ENCODE measurements at places on chromosomes 3 and 15.
A peak's percentile ranks its signal among the peaks of the same experiment; 100 is the strongest.

- H3K4me3 ChIP-seq = no peak overlapping the region
- H3K36me3 ChIP-seq = no peaks in the 10 kb centered on the region
- DNase-seq = no peak
- no peaks in the 10 kb centered on the region for H3K27me3 ChIP-seq
- no peaks in the 10 kb centered on the region for H3K4me1 ChIP-seq
Observed at GRCh38 chr3:144403040-144403457, 431.4 kb downstream of the DIPK2A start.

DNA sequence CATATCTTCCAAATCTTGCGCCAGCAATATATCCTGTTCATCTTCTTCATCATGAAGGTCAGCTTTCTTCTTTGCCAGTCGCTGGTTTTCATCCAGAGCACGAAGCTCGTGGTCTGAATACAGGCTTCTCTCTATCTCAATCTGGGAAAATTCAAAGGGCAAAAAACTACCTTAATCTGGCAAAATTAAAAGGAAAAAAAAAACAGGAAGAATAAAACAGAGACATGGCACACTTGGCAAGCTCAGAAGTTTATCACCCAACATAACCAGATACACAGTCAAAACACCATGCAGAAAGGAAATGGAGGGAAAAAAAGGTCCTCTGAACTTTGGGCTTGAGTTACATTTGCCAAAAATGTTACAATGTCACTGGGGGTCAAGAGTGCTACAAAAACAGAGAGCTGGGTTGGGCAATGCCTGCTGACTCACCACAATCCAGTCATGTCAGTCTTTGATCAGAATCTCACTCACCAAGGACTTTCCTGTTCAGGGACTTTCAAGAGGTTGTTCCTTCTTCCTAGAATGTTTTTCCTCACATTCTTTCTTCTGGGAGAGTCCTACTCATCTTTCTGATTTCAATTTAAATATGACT is 1.5 kb downstream of the MRPL46 start:
- peaks cover 37% of the 10 kb centered on the region for H3K36me3 ChIP-seq
- H3K4me1 ChIP-seq = no peaks in the 10 kb centered on the region
- no peaks in the 10 kb centered on the region for H3K27me3 ChIP-seq
- H3K4me3 ChIP-seq = no peak overlapping the region

GRCh38 chr15:90845201-90845949 is 23.0 kb upstream of the FURIN start:
- H3K27ac ChIP-seq = no peak overlapping the region
- DNase-seq = no peak
- H3K4me1 ChIP-seq = no peaks in the 10 kb centered on the region

GRCh38 chr3:16335772-16336645 is 71.0 kb downstream of the OXNAD1 start:
- H3K27ac ChIP-seq = no peak overlapping the region
- no peaks in the 10 kb centered on the region for H3K27me3 ChIP-seq
- no peak overlapping the region for H3K4me3 ChIP-seq
- no peak for DNase-seq

- H3K4me1 ChIP-seq = no peaks in the 10 kb centered on the region
- peak overlapping the region; percentile 66 for H3K27ac ChIP-seq
- H3K27me3 ChIP-seq = peaks cover 15% of the 10 kb centered on the region
- no peak for DNase-seq
- peak overlapping the region; percentile 57 for H3K4me3 ChIP-seq
Observed at GRCh38 chr3:192918275-192918588, 576 bp upstream of the MB21D2 start.

DNA sequence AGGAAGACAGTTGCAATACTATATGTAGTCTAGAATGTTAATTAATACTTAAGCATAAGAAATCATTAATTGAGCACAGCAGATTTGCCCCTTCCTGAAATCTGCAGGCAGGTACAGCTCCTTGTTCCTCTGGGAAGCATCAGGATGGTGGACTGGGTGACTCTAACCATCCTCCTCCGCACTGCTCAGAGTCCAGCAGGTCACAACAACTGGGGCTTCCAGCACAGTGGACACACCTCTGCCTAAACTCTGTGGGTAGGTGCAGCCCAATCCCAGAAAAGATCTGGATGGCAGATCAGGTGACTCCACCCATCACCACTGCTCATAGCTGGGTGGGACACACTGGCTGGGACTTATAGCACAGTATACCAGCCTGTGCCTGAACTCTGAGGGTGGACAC is 189.9 kb upstream of the TMCO5A start:
- no peak for DNase-seq
- H3K4me3 ChIP-seq = no peak overlapping the region
- no peaks in the 10 kb centered on the region for H3K27me3 ChIP-seq
- H3K27ac ChIP-seq = no peak overlapping the region
- H3K4me1 ChIP-seq = no peaks in the 10 kb centered on the region
- H3K36me3 ChIP-seq = no peaks in the 10 kb centered on the region

GRCh38 chr3:69781593-69781992 is 42.3 kb downstream of the MITF start:
- no peaks in the 10 kb centered on the region for H3K36me3 ChIP-seq
- no peak overlapping the region for H3K4me3 ChIP-seq
- H3K27ac ChIP-seq = no peak overlapping the region
- no peak for DNase-seq

DNA sequence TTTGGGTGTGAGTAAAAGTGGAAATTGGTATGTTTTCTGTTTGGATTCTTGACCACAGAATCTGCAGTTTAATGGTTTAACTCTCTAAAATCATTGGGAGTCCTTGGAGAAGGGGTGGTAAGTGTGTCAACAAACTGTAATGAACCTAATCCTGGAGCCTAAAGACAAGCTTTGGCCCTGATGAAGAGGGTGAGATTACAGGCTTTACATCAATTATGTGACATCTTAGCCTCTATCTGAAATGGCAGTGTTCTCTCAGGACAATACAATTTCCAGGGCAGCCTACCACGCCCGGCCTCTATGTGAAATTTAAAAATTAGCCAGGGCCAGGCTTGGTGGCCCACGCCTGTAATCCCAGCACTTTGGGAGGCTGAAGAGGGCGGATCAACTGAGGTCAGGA is 4.3 kb upstream of the PKM start:
- H3K27ac ChIP-seq = no peak overlapping the region
- DNase-seq = no peak
- H3K4me1 ChIP-seq = peaks cover 2% of the 10 kb centered on the region
- no peak overlapping the region for H3K4me3 ChIP-seq

DNA sequence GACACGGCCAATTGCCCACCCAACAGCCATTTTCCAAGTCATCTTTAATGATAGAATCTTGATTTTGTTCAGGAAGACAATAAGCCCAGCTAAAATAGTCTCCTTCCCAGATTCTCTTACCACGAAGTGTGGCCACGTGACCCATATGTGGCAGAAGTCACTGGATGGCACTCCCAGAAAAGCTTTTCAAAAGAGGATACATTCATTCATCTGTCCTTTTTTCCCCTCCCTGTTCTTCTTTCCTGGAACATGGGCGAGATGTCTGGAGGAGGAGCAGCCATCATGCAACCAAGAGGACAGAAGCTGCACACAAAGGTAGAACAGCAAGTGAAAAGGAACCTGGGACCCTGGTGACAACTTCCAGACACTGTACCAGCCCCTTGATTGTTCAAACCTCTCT is 174.7 kb downstream of the UACA start:
- no peaks in the 10 kb centered on the region for H3K4me1 ChIP-seq
- no peaks in the 10 kb centered on the region for H3K36me3 ChIP-seq
- no peaks in the 10 kb centered on the region for H3K27me3 ChIP-seq
- DNase-seq = no peak
- H3K4me3 ChIP-seq = no peak overlapping the region
- H3K27ac ChIP-seq = no peak overlapping the region

DNA sequence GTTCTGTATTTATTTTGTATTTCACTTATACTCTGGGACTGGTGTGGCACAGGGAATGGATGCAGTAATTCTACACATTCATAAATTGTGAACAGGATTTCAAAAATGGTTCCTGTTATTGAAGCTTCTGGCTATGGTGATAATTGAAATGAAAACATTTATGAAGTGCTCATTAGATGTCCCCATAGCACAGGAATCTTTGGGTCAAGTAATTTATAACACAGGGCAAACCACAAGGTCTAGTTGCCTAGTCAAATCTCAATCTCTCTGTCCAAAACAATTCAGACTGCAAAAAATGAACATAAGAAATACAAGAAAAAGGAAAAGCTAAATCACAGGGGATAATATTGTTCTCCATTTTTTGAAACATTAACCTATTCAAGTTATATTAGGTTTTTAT is 117.5 kb upstream of the PTPRG start:
- H3K4me3 ChIP-seq = no peak overlapping the region
- no peaks in the 10 kb centered on the region for H3K36me3 ChIP-seq
- peaks cover 4% of the 10 kb centered on the region for H3K4me1 ChIP-seq
- no peak overlapping the region for H3K27ac ChIP-seq
- no peak for DNase-seq
- no peaks in the 10 kb centered on the region for H3K27me3 ChIP-seq

DNA sequence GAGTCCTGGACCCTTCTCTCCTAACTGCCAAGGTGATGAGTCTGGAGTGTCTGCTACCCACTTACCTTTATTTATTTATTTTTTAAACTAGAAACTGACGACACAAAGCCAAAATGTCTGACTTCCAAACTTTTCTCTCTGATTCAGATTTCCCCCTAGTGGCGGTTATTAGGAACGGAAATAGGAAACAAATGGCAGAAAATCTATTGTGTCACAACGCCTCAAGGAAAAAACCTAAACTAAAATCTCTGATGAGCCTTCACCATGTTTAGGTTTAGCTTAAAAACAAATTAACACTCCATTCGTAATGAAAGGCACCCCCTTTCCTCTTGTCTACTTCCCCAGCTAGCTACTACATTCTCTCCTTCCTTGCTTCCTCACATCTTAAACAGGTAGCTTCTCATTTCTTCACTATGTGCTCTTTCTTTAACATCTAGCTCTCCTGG is 94.0 kb upstream of the MEX3B start:
- DNase-seq = no peak
- no peak overlapping the region for H3K27ac ChIP-seq
- H3K27me3 ChIP-seq = no peaks in the 10 kb centered on the region
- H3K36me3 ChIP-seq = no peaks in the 10 kb centered on the region

GRCh38 chr3:194206320-194206719 is 70.4 kb downstream of the HES1 start:
- no peaks in the 10 kb centered on the region for H3K4me1 ChIP-seq
- DNase-seq = peak; percentile 51
- H3K36me3 ChIP-seq = no peaks in the 10 kb centered on the region
- H3K27me3 ChIP-seq = no peaks in the 10 kb centered on the region
- H3K4me3 ChIP-seq = no peak overlapping the region
- H3K27ac ChIP-seq = no peak overlapping the region

DNA sequence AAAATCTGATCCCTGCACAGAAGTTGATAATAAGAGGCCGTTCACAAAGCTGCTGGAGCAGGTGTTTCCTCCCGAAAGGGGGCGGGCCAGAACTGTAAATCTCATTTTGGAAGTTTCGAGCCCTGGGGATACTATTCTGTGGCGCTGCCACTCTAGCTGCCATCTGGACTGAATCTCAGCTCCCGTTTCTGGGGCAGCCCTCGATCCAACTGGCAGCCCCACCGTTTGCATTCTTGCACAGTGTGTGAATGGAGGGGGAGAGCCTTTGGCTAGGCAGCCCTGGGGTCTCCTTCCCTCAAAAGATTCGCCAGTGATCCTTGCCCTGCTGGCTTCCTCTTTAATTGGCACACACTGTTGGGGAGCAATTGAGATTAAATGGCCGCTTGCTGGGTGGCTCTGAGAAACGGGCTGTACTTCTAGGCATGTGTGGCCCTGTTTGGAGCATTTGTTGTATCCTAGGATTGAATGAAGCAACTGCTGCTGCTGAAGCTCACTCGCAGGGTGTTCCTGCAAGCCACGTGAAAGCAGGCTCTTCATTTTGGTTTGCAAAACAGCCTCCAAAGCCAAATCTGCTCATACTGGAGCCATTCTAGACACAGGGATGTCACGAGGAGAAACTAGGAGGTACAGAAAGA is 57.2 kb upstream of the TOPAZ1 start:
- H3K4me1 ChIP-seq = no peaks in the 10 kb centered on the region
- H3K36me3 ChIP-seq = no peaks in the 10 kb centered on the region
- no peaks in the 10 kb centered on the region for H3K27me3 ChIP-seq

DNA sequence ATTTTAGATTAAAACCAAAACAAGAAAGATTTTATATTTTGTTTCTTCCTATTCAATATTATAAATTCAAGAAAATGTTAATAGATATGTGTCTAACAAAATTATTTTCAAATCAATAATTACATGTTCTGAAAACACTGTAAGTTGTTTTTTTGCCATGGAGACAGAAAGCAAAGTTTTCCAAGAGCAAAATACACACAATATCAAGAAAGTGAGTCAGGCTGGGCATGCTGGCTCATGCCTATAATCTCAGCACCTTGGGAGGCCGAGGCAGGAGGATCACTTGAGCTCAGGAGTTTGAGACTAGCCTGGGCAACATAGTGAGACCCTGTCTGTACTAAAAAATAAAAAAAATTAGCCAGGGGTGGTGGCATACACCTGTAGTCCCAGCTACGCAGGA is 71.7 kb downstream of the TTC23 start:
- H3K27me3 ChIP-seq = no peaks in the 10 kb centered on the region
- DNase-seq = no peak
- no peaks in the 10 kb centered on the region for H3K36me3 ChIP-seq
- H3K4me3 ChIP-seq = no peak overlapping the region
- H3K4me1 ChIP-seq = no peaks in the 10 kb centered on the region
- no peak overlapping the region for H3K27ac ChIP-seq

DNA sequence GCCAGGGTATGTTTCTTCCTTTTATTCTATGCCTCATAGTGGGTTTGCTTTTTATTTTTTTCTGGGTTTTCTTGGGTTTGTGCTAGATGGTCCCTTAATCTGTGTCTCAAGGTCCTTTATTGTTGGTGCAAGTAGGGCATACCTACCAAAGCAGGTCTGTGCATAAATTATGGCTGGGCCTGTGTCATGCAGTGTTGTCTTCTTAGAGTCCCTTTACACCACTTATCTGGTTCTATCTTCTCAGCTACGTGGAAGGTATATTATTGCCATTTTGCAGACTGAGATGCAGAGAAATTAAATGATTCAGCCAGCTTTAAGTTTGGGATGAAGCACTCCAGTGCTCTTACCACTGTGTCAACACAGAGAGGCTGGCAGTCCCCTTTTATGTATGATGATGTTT is 293.5 kb upstream of the SOX2 start:
- H3K27ac ChIP-seq = no peak overlapping the region
- H3K4me3 ChIP-seq = no peak overlapping the region
- H3K36me3 ChIP-seq = no peaks in the 10 kb centered on the region
- no peak for DNase-seq
- H3K27me3 ChIP-seq = no peaks in the 10 kb centered on the region
- no peaks in the 10 kb centered on the region for H3K4me1 ChIP-seq

DNA sequence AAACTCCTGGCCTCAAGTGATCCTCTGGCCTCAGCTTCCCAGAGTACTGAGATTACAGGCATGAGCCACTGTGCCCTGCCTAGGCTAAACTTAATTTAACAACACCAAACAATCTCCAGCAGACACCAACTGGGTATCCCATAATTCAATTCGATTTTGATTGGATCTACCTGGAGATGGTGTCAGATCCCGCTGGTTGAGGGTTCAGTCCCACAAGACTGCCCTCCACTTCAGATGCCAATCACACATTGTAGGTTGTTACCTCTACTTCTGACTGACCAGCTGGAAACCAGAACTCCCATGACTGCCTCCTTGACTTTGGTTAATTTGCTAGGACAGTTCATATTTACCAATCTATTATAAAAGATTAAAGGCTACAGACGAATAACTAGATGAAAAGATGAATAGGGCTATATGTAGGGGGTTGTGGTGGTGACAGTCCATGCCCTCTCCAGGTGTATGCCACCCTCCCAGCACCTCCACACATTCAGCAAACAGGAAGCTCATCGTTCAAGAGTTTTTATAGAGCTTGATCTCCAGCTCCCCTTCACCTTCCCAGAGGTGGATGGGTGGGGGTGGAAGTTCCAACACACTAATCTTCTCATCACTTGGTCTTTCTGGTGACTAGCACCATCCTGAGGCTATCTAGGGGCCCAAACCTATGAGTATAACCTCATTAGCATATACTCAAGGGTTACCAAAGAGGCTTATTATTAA is 9.3 kb downstream of the B2M start:
- H3K4me3 ChIP-seq = no peak overlapping the region
- H3K27me3 ChIP-seq = no peaks in the 10 kb centered on the region
- peaks cover 24% of the 10 kb centered on the region for H3K36me3 ChIP-seq
- no peak overlapping the region for H3K27ac ChIP-seq

Measured in right lobe of liver (tissue), 6 donors.